ENCODE measurements at places on chromosomes 4 and X.

DNA sequence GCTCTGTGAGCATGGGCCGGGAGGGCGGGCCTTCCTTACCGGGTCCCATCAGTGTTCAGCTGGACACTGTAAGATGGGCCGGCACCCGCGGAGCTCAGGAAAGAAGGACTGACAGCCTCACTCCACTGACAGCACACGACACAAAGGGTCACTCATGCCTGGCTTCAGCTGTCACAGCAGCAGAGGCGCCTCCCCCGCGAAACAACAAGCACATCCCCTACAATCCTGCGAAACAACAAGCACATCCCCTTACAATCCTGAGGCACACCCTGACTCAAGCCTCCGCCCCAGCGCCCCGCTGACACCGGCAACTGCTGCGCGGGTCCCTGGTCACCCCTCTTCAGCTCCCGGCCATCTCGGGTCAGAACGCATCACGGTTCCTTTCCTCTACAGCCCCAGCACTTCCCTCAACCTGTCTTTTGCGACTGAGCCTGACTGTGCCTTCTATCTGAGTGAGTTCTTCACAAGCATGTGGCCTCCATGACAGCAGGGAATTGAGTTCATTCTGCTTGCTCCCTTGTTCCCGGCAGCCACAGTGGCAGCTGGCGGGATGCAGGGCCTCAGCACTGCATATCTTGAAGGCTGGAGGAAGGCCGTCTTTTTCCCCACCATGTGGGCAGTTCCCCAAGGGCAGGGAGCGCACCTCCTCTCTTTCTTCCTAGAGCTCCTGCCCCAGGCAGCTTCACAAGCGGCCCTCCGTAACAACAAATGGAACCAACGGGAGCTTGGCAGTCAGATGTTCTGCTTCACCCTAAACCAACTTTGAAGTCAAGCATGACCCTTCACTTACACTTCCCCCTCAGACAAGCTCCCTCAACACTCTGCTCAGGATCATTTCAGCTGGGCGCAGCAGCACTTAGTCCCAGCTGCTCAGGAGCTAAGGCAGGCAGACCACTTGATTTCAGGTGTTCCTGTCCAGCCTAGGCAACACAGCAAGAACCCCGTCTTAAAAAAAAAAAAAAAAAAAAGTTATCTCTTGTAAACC lies 39.6 kb downstream of the SCD5 start:
- DNase-seq = no peak

- DNase-seq = no peak
These were observed 29.2 kb downstream of the METAP1 start for GRCh38 chr4:99024481-99025275.

DNA sequence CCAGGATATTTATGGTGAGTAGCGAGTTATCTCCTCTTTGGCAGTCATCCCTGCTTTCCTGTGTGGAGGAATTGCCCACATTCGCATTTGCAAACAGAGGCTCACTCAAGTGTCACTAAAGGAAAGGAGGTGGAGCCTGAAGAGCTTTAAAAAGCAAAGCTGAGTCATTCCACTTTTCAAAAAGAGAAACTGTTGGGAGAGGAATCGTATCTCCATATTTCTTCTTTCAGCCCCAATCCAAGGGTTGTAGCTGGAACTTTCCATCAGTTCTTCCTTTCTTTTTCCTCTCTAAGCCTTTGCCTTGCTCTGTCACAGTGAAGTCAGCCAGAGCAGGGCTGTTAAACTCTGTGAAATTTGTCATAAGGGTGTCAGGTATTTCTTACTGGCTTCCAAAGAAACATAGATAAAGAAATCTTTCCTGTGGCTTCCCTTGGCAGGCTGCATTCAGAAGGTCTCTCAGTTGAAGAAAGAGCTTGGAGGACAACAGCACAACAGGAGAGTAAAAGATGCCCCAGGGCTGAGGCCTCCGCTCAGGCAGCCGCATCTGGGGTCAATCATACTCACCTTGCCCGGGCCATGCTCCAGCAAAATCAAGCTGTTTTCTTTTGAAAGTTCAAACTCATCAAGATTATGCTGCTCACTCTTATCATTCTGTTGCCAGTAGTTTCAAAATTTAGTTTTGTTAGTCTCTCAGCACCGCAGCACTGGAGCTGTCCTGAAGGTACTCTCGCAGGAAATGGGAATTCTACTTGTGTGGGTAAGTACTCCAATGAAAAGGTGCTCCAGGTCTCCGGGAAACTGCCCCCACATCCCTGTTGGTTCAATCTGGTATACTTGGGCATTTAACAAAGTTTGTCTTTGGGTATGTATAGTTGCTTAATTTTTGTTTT lies at the start of gene EGF:
TSS of gene EGF (plus strand) at position 178 of the 890 bp plus-strand sequence. CDS start at position 631, 453 bp downstream.
- no peak for DNase-seq

DNA sequence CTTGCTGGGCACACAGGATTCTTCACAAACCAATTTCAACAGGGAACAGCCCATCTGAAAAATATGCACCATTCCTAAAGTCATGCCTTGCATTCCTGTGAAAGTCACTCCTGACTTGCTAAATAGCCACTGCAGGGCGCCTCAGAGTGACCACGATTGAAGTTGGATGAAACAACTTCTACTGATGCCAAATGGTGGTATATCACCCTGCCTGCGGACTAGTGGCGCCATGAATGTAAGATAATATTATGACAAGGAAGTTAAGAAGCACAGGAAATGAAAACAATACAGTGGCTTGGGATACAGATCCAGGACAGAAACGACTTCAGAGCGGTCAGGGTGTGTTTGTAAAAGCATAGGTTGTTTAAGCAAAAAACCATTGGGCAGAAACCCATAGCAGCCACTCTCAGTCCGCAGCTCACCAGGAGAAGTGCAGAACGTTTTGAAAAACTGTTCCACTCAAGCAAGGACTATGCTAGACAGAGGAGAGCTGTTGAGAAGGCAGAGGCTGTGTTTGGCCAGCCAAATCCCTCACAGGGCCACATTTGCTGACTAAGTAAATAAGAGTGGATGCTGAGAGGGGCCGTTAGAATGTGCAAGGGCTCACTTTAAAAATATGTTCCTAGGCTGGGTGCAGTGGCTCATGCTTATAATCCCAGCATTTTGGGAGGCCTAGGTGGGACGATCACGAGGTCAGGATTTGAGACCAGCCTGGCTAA lies 250.4 kb downstream of the PTTG2 start:
- DNase-seq = no peak

DNA sequence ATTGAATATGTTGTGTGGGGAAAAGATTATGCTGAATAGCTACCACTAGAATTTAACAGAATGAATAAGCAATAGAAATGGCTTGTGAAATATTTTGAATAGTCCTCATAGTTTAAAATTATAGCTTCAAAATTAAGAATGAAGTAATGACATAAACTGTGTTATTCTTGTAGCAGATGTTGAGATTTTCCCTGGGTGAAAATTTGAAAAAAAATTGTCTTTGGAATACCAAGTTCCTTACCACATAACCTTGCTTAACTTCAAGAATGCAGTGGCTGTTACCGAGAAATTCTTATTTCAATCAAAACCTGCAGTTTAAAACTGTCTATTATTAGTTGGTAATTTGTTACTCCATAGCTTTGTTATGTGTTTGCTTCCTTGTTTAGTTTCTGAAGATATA lies 1268.6 kb downstream of the RAPGEF2 start:
- DNase-seq = no peak

DNA sequence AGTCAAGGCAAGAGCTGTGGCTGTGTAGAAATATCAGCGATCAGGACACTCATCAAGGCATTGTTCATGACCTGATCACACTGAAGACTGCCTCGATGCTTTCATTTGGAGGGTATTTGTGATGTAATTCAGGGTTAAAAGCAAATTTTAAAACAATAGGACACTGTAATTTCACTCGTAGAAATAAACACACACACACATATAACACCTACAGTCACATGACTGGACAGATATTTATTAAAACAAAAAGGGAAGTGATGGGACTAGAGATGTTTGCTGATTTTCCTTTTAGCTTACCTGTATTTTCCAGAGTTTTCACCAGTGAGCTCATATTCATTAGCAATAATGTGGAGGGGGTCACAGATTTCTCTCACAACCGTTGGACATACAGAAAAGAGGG lies 51.1 kb upstream of the KDR start:
- no peak for DNase-seq

DNA sequence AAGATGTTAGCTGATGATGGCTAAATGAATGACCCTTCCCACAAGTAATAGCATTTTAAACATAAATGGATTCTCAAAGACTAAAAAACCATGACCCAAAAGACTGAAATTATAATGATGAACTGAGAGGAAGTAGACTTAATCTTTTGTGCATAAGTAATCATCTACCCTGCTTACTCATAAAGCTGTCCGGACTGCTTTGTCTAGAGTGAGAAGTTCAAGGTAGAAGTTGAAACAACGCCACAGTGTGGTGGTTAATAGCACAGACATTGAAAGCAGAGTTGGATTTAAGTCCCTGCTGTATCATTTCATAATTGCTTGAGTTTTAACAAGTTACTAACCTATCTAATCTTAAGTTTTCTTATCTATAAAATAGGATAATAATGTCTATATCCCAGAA lies 346.6 kb downstream of the CENPC start:
- no peak for DNase-seq

DNA sequence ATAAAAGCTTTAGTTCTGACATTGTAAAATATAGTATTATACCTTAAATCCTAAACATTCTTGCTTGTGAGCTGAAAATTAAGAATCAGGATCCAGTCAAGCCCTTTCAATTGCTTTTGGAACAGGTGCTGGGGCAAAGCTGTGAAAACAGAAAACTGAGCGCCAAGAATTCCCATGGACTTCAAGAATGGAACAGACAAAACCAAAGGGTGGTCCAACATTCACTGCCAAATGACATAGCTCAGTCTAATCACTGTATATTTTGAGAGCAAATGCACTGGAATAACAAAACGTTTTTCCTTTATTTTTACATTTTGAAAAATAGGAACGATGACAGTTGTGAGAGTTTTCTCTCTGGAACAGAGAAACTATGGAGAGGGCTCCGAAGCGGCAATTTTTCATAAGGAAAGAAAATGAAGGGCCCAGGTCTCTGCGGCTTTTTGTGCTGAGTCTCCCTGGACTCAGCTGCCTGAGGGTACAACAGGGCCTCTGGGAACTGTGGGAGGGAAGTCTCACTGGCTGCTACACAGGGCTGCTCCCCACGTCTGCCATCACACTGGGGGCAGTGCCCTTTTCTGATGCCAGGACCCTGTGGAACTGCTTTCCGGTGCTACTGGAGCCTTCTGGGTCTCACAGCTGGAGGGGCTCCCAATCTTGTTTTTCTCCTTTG lies 56.0 kb upstream of the BMPR1B start:
- DNase-seq = no peak

GRCh38 chrX:10237241-10237640 lies 80.5 kb downstream of the CLCN4 start:
- no peak for DNase-seq

DNA sequence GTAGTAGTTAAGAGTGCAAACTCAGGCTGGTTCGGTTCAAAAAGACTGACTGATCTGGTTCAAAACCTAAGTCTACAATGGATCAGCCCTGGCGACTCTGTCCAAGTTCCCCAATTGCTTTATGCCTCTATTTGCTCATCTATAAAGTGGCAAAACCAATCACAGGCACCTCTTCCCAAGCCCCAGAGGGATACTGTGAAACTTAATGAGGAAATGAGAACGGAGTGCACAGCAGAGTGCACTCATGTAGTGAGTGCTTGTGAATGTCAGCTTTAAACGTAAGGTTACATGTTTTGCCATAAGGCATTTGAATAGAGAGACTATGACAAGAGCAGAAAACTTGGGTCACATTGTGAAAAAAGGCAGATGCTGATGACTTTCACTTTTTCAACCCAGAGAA lies 199.7 kb upstream of the KLF3 start:
- no peak for DNase-seq

GRCh38 chr4:7206911-7207567 lies 14.7 kb downstream of the SORCS2 start:
- no peak for DNase-seq

DNA sequence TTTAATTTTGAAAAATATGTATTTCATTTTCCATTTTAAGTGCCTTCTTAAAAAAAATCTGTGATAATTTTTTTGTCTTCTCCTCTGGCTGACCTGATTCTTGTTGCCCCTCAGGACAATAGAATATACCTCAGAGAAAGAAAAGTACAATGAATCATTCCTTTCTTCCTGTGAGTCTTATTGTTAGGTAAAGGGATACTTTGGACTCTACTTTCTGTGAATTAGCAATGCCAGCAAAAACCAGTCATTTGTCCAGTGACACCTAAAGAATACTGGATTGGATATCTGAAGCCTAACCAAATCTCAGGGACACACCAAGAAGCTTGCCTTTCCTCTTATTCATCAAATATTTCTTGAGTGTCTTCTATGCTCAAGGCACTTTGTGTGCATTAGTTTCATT lies 102.1 kb downstream of the AREG start:
- no peak for DNase-seq

DNA sequence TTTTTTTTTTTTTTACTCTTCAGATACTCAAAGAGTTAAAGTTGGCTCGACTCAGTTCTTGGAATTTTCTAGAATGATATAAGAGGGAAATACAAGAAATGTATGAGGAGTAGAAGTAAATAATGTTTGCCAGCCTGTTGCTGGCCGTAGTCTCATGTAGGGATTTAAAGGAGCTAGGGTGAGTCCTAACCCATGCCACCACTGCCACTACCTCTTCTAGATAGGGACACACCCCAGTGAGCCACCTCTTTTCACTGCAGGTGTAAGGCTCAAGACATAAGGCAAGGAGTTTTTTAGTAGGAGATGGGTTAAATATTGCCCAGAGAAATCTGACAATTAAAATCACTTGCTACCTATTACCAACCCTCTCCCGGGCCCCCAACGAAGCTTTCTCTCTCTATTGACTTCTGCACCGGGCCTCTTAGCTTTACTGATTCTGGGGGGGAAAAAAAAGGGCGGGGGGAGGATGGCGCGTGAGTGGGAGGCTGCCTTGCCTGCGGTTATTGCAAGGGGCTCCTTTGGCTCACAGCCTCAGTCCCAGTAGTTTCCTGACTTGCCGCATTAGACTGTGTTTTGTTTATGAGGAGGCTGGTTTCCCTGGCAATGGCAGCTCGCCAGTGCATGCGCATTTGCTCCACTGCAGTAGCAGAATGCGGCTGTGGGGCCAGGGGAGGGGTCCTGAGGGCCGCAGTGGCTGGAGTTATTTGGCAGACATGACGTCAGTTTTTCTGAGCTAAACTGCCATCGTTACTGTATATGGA lies 3.0 kb downstream of the LINC00632 start:
- no peak for DNase-seq

DNA sequence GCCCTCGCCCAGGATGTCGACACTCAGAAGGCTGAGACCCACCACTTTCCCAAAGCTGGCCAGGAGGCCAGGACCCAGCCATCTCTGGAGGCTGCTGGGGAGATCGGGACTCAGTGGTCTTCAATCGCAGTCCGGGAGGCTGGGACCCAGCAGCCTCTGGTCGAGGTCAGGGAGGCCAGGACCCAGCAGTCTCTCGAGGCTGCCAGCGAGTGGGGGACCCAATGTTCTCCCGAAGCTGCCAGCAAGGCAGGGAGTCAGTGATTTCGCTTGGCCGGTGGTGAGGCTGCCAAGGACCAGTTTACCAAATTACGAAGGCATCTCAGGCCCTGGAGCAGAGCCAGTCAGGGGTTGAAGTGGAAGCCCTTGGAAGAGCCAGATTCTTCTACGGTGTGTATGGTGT lies 181.6 kb downstream of the NAF1 start:
- no peak for DNase-seq

- DNase-seq = no peak
These were observed 16.3 kb downstream of the CPZ start for GRCh38 chr4:8608714-8609391.

GRCh38 chrX:41661366-41662095 lies 27.2 kb upstream of the GPR34 start:
- DNase-seq = no peak
